Bone marrow (tissue), 2 donors: ENCODE measurements at places on chromosomes 6 and 20.
A peak's percentile ranks its signal among the peaks of the same experiment; 100 is the strongest.

- no peak for DNase-seq
Observed at GRCh38 chr20:60570481-60571277, 612.5 kb downstream of the CDH26 start.

GRCh38 chr20:58570204-58570859 is 55.1 kb upstream of the APCDD1L start:
- DNase-seq = no peak

DNA sequence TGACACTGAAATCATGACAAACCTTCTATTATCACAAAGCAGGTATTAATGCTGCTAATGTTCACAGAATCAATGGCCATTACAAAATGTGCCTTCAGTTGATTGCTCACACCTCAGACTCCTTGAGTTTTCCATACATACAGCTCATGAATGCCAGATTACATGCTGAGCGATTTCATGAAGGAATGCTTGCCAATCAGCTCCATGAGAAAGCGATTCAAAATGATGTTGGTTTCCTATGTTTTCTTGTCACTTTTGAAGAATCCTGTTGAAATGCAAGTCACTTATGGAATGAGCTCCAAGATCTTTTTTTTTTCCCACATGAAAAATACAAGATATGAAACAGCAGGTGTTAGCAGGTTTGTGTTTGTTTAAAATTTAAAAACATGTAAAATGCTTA is 71.4 kb upstream of the SHLD1 start:
- no peak for DNase-seq

DNA sequence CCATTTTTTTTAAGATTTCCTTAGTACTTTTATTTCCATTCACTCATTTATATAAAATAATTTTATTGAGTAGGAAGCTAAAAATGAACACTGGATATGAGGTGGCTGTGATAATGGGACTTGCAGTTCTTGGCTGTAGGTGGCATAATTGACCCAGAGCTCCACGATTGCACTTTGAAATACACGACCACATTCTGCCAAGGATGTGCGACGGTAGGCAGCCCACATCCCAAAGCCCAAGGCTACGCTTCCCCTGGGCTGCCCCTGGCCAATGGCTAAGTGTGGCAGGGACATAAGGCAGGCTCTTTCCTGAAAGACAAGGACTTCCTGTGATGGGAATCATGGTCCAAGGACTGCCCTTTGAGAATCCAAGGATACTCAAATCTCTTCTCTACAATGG is 43.7 kb upstream of the ADTRP start:
- DNase-seq = no peak

DNA sequence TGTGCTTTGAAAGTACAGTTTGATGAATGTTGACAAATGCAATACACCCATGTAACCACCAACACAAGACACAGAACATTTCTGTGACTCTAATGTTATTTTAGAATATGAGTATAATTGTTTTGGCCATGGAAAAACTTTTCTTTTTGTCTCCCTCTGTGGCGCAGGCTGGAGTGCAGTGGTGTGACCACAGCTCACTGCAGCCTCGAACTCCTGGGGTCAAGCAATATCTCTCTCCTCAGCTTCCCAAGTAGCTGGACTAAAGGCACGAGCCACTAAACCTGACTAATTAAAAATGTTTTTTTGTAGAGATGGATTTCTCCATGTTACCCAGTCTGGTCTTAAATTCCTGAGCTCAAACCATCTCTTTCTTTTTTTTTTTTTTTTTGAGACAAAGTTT is 20.3 kb upstream of the BCAS4 start:
- DNase-seq = no peak

DNA sequence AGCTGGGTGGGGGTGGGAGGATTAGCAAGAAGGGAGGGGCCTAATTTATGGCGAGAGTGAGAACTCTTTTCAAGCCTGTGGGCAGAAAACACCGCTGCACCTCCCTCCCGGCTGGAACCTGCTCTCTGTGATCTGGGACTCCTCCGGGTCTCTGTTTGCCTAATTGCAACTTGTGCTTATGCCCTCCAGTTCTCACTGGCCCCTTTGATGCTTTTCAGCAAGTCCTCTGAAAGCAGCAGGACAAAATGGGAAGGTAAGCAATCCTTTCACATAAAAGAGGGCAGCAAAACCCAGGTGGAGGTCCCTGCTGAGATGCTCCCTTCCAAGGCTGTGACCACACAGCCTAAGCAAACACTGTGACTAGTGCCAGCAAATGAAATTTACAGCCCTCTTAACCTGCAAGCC is 523.0 kb upstream of the FLRT3 start:
- no peak for DNase-seq

DNA sequence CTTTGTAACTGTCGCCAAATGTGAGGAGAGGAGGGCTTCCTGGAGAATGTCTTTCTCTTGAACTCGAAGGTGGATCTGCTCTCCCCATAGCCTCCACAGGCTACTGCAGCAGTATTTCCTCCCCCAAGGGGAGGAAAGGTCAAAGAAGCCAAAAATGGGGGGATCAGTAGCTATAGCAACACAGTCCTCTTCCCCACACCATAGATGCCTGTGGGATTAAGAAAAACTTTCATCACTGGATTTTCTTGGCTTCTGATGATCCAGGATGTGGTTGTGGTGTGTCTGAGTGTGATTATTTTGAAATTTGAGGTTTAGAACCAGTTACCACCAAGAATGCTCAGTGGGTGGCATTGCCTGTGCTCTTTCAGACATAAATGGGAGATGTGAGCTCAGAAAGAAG is 140.1 kb upstream of the SPACA1 start:
- no peak for DNase-seq

DNA sequence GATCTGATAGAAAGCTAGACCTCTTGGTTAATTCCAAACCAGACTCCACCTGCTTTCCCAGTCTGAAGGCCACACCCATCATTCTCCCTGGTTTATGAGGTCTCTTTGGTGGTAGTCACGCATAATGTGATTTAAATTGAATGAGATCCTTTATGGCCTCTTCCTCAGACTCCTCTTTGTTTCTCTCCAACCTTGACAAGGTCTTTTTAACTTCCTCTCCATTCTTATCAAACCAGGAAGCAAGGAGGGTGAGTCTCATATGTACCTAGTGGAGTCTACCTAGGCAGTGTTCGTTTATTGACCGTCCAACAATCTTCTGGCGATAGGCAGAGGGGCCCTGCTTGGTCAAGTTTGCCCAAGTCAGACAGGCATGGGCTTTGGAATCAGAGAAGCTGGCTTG is 184.2 kb upstream of the LAMP5 start:
- no peak for DNase-seq

GRCh38 chr6:154852687-154853086 is 119.5 kb downstream of the SCAF8 start:
- no peak for DNase-seq

- no peak for DNase-seq
Observed at GRCh38 chr6:47256981-47257730, 52.5 kb downstream of the TNFRSF21 start.

GRCh38 chr6:14380086-14380820 is 262.7 kb downstream of the CD83 start:
- no peak for DNase-seq

DNA sequence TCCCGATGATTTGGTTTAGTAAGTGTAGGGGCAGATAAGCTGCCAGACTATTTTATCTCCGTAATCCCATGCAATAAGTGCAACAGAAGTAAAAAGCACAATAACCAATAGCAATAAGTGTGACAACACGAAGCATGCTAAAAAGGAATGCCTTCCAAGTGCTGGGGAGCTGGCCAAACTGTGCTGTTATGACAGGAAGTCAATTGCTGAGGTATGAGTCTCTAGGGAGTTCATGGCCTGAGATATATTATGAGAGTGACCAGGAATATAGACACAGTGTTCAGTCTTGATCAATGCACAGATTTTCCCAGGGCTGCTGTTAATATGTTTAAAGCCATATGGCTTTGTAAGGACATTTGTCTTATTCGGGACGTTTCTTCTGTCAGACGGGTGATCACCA is 10.5 kb upstream of the ANGPT4 start:
- no peak for DNase-seq

DNA sequence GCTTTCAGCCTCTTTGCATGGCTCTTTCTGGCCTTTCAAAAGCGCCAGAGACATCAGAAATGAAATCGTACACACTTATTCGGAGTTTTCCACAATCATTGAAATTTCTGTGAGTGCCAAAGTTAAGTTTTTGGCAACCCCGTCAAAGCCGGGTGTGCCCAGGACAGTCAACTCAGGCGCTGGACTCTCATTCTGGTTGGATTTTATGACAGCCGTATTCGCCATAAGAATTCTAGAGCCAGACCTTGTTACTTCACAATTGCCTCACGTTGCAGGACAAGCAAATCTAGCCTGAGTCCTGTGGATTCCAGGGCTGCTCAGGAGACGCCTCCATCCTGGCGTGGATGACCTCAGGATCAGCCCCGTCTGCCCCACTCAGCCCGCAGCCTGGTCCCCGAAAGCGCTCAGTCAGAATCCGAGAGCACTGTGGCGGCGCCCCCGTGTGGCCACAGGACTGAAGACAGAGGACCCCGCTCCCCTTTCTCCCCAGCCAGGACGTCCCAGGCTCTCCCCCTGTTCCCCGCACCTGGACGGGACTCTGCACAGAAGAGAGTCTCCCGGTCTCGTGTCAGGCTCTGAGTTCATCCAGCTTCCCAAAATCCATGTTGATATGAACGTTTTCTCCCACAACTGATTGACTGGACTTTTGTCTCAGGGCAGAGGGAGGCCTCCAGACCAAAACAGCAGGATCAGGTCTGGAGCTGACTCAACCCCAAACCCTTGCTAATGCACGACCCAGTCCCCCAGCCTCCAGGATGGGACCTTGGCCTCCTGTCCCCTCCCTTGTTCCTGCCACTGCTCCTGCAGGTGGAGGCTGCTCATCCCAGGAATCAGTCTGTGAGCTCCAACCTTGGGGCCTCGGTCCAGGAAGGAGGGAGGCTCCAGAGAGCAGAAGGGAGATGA is 38.2 kb downstream of the MICA start:
- peak; percentile 54 for DNase-seq

- no peak for DNase-seq
Observed at GRCh38 chr20:51584737-51585136, 42.2 kb upstream of the NFATC2 start.

- no peak for DNase-seq
Observed at GRCh38 chr20:3887876-3888620, 1.1 kb upstream of the PANK2 start.

GRCh38 chr20:16806886-16807285 is 58.7 kb downstream of the OTOR start:
- DNase-seq = no peak

GRCh38 chr6:38501931-38502330 is 137.8 kb downstream of the BTBD9 start:
- no peak for DNase-seq

DNA sequence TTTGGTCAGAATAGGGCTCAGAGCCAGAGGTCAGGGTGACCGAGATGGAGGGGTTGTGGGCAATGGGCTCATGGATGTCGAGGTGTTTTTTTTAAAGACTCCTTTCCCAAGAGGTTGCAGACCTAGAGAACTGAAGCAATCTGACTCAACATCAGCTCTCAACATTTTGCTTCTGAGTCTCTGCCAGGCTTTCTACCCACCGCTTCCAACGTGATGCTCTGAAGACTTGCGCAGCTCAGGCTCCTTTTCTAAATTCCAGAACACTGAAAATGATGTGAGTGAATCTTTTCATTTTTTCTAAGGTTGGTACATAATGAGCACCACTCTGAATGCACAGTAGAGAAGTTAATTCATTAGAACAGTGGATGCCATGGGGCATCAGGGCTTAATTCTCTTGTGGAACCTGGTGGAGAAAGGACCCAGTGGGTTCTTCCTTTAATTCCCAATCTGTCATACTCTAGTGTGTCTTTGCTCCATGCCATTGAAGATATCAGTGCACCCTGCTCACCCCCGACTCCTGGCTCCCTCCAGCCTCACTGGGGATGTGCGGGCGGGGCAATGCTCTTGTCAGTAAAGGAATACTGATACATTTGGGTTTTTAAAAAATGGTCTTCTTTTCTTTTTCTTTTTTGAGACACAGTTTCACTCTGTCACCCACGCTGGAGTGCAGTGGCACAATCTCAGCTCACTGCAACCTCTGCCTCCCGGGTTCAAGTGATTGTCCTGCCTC is 17.0 kb upstream of the KIF13A start:
- no peak for DNase-seq

DNA sequence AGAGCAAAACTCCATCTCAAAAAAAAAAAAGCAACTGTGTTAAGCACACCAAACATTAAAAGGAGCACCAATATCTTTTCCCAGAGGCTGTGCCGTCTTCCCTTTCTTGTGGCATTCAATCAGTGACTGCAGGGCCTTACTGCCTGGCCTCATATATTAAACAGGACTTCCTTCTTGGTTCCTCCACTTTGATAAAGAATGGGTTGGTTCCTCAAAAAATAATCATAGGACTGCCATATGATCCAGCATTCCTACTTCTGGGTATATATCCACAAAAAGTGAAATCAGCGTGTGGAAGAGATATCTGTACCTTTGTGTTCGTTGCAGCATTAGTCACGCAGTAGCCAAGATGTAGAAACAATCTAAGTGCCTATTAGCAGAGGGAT is 40.3 kb upstream of the GFOD1 start:
- DNase-seq = no peak

GRCh38 chr20:19347943-19348456 is 135.6 kb downstream of the SLC24A3 start:
- DNase-seq = no peak

DNA sequence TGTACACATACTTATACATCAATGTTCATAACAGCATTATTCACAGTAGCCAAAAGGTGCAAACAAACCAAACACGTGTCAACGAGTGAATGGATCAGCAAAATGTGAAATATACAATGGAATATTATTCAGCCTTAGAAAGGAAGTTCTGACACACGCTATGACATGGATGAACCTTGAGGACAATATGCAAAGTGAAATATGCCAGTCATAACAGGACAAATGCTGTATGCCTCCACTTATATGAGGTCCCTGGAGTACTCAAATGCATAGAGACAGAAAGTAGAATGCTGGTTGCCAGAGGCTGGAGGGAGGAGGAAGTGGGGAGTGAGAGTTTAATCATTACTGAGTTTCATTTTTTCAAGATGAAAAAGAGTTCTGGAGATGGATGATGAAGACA is 37.8 kb upstream of the IGF2R start:
- DNase-seq = no peak

- no peak for DNase-seq
Observed at GRCh38 chr6:14500809-14501208, 383.2 kb downstream of the CD83 start.
